ENCODE measurements at places on chromosomes 11 and 22. TPM values are rescaled to one million over a fixed set of nuclear protein-coding genes. Genes with fewer than 3 reads are reported as not detected.

MYOD1 gene
- total RNA-seq, result not detected

- DNase-seq, result no peak
Observed at GRCh38 chr11:66084821-66085475, 14.9 kb downstream of the PACS1 start.

DNA sequence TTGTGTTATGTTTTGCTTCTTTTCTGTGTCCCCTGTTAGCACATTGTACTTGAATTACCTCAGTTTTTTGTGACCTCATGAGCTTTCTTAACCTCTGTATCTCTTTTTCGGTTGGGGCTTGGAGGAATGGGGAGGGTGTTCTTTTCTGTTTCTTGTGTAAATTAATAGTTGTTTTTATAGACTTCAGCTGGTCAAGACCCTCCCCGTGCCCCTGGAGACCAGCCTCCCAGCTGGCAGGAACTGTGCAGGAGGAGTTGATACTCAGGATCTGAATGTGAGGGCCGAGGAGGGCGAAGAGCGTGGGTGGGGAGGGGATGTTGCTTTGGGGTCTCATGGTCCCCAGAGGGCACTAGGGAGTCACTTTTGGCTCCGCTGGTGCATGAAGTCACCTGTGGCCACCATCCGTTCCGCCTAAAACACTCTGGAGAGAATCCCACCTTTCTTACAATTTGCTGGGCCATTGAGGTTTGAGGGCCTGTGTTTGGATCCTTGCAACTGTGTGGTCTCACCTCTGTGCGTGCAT lies 44.3 kb upstream of the NNMT start:
- no peak for DNase-seq

- DNase-seq, result no peak
Observed at GRCh38 chr22:27756212-27756660, 45.3 kb downstream of the MN1 start.

GRCh38 chr11:43908683-43909082 lies 28.1 kb downstream of the ALKBH3 start:
- no peak for DNase-seq

LRRC75B gene
- total RNA-seq, result 4.7 TPM

Measured in omental fat pad (tissue), 4 donors.